Lung (tissue), 17 donors: ENCODE measurements at places on chromosomes 5 and 9.

DNA sequence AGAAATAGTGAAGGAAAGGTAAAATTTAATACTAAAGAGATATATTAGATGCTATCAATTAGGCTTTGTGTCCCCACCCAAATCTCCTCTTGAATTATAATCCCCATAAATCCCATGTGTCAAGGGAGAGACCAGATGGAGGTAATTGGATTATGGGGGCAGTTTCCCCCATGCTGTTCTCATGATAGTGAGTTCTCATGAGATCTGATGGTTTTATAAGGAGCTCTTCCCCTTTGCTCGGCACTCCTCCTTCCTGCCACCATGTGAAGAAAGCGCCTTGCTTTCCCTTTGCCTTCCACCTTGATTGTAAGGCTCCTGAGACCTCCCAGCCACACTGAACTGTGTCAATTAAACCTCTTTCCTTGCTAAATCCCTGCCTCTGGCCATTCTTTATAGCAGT lies 697.0 kb upstream of the RGMB start:
- no peak for DNase-seq

GRCh38 chr5:69024241-69024651 lies 69.6 kb upstream of the SLC30A5 start:
- peak; percentile 48 for DNase-seq

GRCh38 chr5:147388184-147389108 lies 121.4 kb downstream of the DPYSL3 start:
- no peak for DNase-seq

DNA sequence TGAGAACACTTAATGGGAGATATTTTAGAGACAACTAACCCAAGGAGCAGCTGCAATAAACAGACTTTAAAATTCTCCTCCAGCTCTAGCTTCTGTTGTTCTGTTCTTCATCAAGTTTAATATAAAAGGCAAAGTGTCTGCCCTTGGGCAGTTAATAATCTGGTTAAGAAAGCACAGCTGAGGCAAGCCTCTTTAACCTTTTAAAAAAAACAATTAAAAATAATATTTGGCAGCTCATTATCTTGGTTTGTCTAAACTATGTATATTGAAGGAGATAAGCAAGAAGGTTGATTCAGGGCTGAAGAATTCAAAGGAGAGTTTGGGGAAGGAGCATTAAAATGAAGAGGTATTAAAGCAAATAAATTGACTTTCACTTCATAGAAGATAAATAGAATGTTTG lies 75.4 kb downstream of the TSSK1B start:
- no peak for DNase-seq

DNA sequence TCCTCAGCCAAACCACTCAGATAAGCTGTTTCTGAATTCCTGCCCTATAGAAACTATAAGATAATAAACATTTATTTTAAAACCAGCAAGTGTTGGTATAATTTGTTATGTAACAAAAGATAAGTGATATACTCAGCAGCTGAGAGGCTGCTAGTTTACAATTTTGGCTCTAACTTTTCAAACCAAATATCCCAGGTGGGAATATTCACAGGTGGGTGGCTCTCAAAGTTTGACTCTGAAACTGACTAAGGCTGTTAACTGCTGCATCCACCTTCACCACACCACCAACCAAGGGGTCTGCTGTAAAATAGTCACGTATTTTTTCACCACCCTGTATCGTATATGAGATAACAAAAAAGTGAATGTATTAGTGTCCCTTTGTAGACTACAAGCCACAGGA lies 9.7 kb upstream of the ZNF366 start:
- no peak for DNase-seq

GRCh38 chr5:168165977-168166376 lies 125.5 kb upstream of the WWC1 start:
- DNase-seq = no peak

DNA sequence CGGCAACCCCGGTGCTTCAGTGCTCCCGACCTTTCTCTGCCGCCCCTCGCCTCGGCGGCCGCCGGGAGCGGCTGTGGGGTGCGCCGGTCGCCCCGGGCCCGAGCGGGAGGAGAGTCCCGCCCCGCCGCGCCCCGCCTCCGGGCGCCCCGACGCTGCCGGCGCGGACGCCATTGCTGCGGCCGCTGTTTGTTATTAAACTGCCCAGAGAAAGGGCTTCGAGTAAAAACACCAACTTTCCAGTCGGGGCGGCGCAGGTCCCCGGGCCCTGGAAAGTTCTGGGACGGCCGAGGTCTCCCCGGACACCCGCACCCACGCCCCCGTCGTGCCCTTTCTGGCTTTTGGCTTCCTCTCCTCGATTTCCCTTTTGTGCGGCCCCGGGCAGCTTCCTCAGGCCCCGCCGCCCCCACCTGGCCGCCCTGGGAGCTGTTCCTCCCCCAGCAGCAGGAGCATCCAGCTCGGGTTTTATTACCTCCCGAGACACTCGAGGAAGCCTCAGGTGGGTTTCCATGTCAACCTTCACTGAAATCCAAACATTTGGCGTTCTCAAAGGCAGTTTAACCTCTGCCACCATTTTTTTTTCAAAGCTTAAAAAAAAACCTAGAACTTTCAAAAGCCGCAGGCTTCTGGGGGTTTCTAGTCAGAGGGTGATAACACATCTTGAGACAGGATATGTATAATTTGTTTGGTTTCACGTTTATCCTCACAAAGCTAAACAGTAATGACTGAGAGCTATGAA lies 334.4 kb downstream of the CWC27 start:
- DNase-seq = peak; percentile 77

DNA sequence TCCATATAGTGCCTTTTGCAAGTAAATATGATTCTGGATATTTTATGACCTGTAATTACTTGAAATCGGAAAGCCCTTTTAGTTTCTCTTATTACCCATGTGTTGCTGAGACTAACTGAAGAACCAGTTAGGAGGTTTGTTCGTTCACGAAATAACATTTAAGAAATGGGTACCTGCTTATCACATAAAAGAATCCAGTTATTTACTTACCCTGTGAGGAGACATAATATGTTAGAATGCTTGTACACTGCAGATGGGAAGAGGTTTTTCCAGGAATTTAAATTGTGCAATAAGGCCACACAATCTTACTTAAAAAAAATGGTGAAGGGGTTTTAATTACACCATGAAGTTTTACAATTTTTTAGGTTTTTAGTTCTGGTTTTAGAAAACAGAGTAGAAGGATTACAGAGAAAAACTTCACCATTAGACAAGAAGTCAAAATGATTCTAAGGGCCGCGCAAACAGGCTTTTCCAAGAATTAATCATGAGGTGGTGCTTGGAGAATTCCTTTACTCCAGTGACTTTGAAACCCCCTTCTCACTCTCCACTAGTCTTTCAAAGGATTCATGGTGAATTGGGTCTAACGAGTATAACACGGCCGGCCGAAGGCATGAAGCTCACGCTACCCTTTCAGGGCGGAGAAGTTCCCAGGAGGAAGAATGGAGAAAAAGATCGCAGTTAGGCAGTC lies 1.1 kb upstream of the PTGER4 start:
- no peak for DNase-seq

GRCh38 chr5:158753354-158753753 lies 346.4 kb downstream of the EBF1 start:
- no peak for DNase-seq

DNA sequence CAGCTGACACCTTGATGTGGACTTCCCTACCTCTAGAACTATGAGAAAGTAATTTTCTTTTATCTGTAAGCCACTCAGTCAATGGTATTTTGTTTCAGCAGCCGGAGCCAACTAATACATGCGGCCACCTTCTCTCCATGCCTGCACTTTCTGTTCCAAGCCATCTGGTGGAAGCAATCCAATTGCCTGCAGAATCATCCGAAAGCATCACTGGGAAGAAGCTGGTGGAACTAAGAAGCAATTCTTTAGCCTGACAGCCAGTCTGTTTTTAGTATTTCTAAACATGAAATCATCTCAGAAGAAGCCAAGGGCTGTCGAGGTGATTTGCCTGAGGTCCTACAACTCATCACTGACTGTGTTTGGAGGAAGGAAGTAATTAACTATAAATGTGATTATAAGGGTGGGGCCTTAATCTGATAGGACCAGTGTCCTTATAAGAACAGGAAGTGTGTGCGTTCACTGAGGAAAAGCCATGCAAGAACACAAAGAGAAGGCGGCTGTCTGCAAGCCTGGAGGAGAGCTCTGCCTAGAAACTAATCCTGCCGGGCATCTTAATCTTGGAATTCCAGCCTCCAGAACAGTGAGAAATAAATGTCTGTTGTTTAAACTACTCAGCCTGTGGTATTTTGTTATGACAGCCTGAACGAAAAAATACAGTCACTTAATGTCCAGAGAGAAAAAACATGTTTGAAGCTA lies 49.1 kb downstream of the NXNL2 start:
- DNase-seq = peak; percentile 44

GRCh38 chr5:66960369-66961137 lies 236.0 kb downstream of the CD180 start:
- DNase-seq = no peak

GRCh38 chr9:121053544-121053943 lies 3.5 kb upstream of the C5 start:
- no peak for DNase-seq
